Activated CD4-positive, alpha-beta T cell treated with anti-CD3 and anti-CD28 coated beads for 24 hours (primary cell): ENCODE measurements at places on chromosomes 7 and 10.

DNA sequence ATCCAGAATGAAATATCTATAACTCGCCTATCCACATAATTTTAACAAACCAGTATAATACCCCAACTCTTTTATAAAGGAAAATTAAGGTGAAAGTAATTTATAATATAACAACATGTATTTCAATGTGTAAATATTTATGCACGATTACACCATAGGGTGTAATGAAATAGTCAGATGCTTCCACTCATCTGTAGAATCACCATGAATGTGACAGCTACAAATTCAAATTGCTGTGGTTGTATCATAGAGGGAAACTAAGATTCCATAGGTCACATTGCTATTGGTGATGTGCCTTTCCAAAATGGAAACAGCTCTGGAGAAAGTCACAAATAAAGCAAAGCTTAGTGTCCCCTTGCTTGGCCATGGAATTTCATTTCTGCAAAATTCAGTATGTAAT lies 95.7 kb downstream of the CPED1 start:
- DNase-seq, result no peak

DNA sequence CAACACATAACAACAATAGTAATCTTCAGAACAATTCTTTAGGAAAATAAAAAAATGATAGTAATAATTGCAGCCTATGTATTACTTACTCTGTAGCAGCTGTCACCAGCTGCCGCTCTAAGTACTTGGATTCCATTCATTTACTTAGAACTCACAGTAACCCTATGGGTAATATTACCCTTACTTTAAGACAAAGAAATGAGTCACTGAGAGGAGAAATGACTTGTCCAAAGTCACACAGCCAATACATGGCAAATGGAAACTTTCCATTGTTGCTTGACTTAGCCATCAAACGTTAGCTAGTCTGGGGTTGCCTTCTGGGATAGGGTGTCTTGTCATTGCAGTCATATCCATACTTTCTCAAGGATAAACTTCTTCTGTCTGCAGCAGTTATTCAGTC lies 3.6 kb downstream of the CCNY start:
- peak; percentile 12 for DNase-seq

DNA sequence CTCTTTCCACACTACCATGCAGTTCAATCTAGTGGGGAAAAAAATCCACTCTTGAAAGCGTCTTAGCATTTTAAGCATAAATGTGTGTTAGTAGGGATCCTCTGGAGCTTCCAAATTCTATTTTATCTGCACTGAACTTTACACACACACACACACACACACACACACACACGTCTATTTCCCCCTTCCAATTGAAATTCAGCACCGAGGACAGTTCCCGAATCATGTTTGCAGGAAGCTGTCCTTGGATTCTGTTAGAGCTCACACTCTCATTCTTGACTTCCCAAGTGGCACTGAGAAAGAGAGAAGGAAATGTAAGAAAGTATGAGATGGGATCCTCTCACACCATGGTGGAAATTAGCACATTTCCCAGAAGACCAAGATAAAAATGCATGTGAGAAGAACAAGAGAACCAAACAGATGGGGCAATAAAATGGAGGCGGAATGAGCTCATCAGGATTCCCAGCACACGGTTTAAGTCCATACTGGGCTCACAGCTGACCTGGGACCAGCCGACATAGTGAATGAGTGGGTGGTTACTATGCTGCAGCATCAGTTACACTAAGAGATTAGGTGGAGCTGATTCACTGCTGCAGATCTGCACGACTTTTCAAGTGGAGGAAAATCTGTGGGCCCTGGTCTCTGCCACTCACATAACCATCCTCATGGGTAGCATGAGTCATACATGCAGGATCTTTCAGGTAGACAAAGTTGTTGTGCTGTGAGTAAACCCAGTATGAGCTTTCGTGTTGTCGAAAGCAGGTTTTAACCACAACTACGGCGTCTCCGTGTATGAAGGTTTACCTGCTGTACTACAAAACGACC lies 3.3 kb upstream of the NPTX2 start:
- DNase-seq, result no peak

DNA sequence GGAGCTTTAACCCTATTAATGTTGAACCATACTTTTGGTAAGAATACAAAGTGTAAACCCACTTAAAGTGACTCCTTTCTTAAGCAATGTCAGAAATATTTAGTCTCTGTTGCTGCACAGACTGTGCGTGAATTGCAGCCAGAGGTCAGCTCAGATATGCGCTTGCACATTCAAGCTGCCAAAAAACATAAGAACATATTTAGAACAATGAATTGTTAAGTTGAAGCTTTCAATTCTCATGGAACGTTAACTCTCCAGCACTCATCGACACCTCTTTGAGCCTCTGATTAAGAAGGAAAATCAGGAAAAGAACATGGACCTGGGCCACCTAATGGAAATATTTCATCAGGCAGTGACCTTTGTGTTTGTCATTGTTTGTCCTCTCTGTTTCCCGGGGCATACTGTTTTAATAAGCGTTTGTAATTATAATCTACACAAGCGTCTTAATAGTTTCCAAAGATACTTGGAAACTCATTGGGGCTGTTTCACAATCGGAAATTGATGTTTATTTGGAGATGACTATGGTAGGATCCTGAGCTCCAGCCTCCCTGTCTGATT lies 193.0 kb upstream of the CELF2 start:
- DNase-seq, result no peak

- no peak for DNase-seq
Observed at GRCh38 chr7:70620333-70621055, 511.4 kb upstream of the GALNT17 start.

DNA sequence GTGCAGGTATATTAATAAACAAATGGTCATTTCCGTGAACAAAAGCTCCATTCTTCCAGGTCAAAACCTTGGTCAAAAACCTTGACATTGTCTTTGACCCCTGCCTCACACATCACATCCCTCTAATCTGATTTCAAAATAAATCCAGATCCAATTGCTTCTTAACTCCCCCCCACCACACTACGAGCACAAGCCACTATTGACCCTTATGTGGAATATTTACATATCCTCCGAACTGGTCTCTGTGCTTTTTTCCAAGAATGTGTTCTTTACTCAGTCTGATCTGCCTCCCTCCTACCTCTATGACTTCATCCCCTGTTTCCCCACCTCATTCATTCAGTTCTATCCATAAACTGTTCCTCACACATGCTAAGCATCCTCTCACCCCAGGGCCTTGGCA lies 313.6 kb upstream of the NPVF start:
- no peak for DNase-seq

GRCh38 chr7:89133819-89134218 lies 338.3 kb upstream of the TEX47 start:
- DNase-seq, result no peak

DNA sequence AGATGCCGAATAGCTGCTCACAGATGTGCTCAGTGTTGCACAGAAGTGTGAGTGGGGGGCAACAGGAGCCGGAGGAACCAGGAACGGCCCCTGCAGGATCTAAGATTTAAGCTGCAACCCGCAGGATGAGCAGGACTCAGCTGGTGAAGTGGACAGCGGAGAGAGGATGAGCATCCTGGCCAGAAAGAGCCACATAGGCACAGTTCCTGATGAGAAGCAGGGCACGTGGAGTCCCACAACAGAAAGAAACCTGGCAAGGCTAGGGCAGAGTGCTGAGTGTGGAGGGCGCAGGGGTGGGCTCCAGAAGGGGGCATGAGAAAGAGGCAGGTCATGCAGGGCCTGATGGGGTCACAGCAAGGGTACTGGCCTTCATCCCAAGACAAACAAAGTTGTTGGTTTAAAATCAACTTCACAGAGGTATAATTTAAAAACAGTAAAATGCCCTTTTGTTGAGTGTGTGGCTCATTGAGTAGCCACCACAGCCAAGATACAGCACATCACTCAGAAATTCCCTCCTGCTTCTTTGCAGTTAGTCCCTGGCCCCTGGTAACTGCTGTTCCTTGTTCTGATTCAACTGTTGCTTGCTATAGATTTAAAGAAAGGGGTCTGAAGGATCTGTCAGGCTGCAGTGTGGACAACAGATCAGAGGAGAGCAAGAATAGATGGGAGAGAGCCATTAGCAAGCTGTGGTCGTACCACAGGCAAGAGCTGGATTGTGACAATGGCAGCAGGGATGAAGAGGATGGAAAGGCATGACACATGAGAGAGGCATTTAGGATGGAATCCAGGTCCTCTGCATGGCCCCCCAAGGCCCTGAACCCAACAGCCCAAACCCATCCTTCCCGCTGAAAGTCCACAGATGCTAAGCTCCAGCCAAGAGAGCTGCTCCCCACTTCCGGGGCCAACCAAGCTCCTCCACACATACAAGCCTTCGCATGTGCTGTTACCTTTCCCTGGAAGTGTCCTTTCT lies 53.1 kb upstream of the OSBPL3 start:
- no peak for DNase-seq

DNA sequence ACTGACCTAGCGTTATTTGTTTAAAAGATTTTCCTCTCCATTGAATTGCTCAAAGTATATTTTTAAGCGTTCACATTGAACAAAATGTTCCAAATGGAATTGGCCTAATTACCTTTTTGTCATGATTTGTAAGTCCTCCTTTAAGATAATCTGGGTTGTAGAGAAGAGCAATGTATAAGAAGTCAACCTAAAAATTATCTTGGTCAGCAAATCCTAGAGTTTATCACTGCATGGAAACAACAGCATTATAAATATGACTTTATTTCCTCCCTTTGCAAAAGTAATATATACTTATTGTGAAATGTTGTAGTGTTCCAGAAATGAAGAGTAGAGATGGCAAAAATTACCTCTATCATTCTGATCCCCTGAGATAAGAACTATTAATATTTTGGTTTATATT lies 59.2 kb downstream of the TAX1BP1 start:
- no peak for DNase-seq

DNA sequence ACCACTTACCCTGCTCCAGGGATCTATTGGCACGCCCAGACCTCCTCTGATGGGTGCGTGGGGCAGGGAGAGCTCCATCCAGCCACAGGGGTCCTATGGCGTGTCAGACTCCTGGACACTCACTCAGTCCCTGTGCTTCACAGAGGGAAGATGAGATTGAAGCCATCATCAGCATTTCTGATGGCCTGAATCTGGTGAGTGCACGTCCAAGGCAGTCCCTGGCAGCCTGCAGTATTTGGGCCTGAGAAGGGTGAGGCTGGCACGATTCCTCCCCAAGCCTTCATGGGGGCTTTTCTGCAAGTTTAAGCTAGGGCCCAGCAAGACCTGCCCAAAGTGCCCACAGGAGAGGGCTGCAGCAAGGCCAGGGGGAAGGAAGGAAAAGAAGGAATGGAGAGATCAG lies 3.3 kb downstream of the CDHR1 start:
- no peak for DNase-seq

GRCh38 chr10:75417522-75417927 lies 13.9 kb upstream of the LRMDA start:
- DNase-seq, result no peak

DNA sequence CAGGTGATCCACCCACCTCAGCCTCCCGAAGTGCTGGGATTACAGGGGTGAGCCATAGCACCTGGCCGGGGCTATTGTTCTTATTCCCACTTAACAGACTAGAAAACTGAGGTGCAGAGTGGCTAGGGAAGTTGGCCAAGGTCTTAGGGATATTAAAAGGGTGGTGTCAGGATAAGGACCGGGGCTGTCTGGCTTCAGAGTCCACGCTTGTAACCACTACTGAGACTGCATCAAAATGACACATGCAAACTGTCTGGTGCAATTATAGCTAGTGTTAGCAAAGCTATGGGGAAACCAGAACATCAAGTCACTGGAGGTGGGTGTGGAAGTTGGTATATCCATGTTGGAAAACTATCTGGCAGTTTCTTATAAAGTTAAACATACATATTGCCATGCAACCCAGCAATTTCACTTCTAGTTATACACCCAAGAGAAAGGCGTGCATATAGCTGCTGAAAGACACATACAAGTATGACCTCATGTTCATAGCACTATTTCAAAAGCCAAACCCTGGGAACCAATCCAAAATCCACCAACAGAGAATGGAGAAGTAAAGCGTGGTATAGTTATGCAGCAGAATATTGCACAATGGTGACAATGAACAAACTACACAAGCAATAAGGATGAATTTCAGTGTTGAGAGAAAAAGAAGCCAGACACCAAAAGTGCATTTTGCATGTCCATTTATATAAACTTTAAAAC lies 33.9 kb upstream of the EEPD1 start:
- no peak for DNase-seq

- no peak for DNase-seq
Observed at GRCh38 chr7:39044489-39044888, 66.8 kb downstream of the POU6F2 start.

DNA sequence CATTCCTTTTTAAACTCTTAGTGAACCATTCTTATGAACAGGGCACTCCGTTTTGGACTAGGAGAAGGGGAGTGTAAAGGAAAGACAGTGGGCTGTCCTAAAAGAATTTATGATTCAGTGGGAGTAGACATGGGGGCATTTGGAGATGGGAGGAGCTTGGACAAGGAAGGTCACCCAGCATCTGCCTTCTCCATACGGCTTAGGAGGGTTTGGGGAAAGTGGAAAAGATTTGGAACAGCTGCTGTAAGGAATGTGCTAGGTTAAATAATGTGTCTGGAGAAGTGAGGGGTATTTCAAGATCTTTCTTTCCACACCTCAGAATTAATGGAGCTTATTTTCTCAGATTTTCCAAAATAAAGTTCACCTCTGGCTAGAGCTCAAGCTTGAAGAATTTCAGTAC lies 24.0 kb downstream of the SLC35G1 start:
- no peak for DNase-seq

GRCh38 chr10:48797830-48798229 lies 113.2 kb downstream of the WDFY4 start:
- no peak for DNase-seq

GRCh38 chr10:46542567-46543465 lies 13.6 kb downstream of the GPRIN2 start:
- DNase-seq, result no peak

- DNase-seq, result no peak
Observed at GRCh38 chr7:70616821-70617220, 515.1 kb upstream of the GALNT17 start.

GRCh38 chr10:89591111-89591795 lies 53.8 kb downstream of the PANK1 start:
- no peak for DNase-seq

- no peak for DNase-seq
Observed at GRCh38 chr10:115209133-115209532, 116.0 kb downstream of the ATRNL1 start.

DNA sequence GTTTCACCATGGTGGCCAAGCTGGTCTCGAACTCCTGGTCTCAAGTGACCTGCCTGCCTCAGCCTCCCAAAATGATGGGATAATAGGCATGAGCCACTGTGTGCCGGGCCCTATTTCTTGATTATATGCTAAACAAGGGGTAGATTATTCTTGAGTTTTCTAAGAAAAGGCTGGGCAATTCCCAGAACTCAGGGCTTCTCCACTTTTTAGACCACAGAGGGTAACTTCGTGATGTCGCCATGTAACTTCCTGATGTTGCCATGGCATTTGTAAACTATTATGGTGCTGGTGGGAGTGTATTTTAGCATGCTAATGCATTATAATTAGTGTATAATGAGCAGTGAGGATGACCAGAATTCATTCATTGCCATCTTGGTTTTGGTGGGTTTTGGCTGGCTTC lies 35.8 kb downstream of the OTUD1 start:
- DNase-seq, result no peak
